ENCODE measurements at places on chromosomes 6 and 20.

DNA sequence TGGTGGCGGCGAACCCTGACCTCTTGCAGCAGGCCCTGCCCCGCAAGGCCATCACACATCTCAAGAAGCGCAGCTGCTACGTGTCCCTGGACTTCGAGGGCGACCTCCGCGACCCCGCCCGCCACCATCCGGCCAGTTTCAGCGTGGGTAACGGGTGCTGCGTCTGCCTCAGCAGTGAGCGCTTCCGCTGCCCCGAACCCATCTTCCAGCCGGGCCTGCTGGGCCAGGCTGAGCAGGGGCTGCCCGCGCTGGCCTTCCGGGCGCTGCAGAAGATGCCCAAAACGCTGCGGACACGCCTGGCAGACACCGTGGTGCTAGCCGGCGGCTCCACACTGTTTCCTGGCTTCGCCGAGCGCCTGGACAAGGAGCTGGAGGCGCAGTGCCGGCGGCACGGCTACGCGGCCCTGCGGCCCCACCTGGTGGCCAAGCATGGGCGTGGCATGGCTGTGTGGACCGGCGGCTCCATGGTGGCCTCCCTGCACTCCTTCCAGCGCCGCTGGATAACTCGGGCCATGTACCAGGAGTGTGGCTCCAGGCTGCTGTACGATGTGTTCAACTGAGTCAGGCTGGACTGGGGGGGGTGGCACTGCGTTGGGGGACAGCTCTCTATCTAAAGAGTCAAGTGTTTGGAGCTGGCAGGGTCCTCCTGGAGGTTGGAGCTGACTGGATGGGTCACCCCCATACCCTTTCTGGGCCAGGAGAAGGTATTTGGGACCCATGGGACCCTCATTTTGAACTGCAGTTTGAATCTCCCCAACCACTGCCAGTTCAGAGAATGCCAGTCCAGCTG, 1.1 kb downstream of the ACTL10 start:
- no peak for DNase-seq

GRCh38 chr6:90464507-90464906, 122.4 kb downstream of the MAP3K7 start:
- no peak for DNase-seq

DNA sequence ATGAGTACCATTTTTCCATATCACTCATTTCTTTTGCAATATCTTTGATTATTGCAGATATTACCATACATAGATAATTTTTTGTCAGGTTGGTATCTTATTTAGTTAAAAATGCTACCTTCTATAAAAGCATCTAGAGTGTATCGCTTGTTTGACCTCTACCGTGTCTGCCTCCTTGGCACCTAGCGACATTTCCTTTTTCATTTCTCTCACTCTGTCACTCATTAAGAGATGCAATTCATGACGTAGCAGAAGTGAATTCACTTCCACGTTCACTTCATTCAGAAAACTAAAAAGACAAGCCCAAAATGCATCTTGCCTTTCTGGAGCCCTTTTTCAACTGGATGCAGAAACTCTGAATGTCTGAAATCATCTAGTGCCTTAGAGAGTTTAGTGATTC, 172.9 kb downstream of the MMS22L start:
- no peak for DNase-seq

DNA sequence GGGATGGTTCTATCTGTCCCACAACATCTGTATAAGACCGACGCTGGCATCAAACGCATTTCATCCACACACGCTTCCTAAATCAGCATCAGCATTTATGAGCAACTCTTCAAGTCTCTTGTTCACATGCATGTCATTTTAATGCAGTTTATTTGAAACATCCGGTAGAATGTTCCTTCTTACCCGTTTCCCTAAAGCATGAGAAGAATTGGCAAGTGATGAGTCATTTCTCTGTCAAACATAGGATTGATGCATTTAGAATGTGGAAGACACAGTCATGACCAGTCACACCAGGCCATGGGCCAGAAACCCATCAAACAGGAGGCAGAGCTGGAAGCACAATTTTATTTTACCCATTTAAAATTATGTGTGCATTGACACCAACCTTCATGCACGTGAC, 122.8 kb downstream of the UST start:
- DNase-seq, result no peak

- DNase-seq, result no peak
Observed at GRCh38 chr20:62624719-62625453, 17.4 kb upstream of the SLCO4A1 start.

- no peak for DNase-seq
Observed at GRCh38 chr6:156980515-156980914, 203.3 kb downstream of the ARID1B start.

DNA sequence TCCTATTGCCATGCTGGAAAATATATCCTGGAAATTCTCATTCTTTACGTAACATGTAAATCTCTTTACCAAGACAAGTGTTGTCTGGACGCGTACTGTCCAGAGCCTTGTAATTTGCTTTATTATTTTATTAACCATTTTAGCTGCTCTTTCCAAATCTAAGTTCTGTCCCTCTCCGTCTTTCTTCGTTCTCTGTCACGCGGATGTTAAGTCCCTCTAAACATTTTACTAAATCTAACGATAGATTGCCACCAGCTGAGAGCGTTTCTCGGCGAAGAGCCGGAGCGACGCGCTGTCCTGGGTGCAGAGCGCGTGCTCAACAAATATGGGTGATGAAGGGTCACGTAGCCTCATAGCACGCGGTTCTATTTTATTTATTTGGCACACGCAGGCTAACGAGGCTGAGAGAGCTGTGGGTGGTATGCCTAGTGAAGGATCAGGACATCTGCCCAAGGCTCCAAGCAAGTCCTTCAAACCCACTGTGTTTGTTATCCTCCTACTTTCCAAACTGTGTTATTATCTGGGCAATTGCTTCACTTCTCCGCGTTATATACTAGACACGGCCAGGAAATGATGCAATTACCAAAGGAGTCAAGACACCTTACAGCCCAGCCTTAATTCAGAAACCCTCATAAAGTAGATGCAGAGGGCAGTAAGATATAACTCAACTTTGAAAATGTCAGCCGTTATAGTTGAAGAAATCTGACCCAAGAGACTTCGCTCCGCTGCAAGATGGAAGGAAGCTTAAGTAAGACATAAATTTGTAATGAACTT, 10.0 kb upstream of the NCOA7 start:
- DNase-seq, result peak; percentile 79

GRCh38 chr6:68637071-68637470, 2.0 kb downstream of the ADGRB3 start:
- DNase-seq, result no peak

GRCh38 chr6:11423072-11423471, 114.5 kb upstream of the TMEM170B start:
- no peak for DNase-seq

GRCh38 chr6:129709196-129709768, 695 bp downstream of the ARHGAP18 start:
- DNase-seq, result peak; percentile 13

- DNase-seq, result peak; percentile 87
Observed at GRCh38 chr6:30626484-30627366, at the start of gene ATAT1. Gene ATAT1 (plus strand): TSS chr6:30626874.

GRCh38 chr6:158020272-158020711, 38.6 kb downstream of the SYNJ2 start:
- no peak for DNase-seq

DNA sequence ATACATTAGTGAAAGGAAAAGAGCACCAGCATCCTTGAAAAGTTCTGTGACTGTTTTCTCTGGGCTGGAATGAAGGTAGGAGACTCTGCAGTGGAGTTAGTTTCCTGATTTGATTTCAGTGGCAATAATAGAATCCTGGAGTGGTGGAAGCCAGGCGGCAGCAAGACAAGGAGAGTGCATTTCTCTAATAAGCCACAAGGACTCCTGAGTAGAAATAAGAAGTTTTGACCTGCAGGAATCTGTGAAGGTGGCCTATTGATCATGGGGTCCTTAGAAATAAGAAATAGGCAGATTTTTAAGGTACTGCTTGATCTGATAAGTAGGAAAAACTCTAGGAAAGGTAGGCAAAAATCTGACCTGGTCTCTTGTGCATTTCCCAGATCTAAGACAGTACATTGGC, 68.4 kb upstream of the ELOVL5 start:
- DNase-seq, result no peak

- no peak for DNase-seq
Observed at GRCh38 chr6:41555326-41556300, 9.4 kb downstream of the FOXP4 start.

GRCh38 chr20:49742948-49743347, 29.3 kb upstream of the B4GALT5 start:
- no peak for DNase-seq

GRCh38 chr6:63714091-63714490, 78.5 kb downstream of the PHF3 start:
- no peak for DNase-seq

- DNase-seq, result no peak
Observed at GRCh38 chr20:57760698-57761412, 51.0 kb upstream of the PMEPA1 start.

- peak; percentile 42 for DNase-seq
Observed at GRCh38 chr6:159608961-159609651, 83.9 kb downstream of the SOD2 start.

DNA sequence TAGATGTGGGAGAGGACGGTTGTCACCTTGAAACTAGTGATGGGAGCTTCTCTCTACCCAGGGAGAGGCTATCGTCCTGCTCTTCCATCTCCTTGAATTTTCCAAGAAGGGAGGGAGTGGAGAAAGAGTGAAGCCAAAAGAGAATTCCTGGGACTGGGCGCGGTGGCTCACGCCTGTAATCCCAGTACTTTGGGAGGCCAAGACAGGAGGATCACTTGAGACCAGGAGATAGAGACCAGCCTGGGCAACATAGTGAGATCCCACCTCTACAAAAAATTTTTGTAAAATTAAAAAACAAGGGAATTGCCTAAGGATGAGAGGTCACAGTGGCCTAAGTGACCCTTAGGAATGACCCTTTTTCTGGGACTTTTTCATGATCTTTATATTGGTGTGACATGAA, 8.8 kb downstream of the MYH7B start:
- DNase-seq, result no peak

DNA sequence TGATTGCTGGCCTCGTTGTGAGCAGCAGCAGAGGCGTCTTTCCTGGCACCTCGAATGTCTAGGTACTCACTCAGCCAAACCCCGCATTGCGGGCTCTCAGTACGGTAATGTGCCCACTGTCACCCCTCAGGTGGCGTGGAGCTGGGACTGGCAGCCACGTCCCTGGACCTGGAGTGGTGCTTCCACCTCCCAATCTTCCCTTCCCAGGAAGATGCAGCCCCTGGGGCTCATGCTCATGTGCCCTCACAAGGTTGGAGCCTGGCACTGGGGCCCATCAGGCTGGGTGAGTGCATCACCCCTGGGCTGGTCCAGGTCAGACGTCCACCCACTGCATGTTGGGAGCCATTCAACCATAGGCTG, 75.7 kb downstream of the TCP11 start:
- no peak for DNase-seq

- DNase-seq, result no peak
Observed at GRCh38 chr6:163356324-163356723, 58.2 kb upstream of the QKI start.

DNA sequence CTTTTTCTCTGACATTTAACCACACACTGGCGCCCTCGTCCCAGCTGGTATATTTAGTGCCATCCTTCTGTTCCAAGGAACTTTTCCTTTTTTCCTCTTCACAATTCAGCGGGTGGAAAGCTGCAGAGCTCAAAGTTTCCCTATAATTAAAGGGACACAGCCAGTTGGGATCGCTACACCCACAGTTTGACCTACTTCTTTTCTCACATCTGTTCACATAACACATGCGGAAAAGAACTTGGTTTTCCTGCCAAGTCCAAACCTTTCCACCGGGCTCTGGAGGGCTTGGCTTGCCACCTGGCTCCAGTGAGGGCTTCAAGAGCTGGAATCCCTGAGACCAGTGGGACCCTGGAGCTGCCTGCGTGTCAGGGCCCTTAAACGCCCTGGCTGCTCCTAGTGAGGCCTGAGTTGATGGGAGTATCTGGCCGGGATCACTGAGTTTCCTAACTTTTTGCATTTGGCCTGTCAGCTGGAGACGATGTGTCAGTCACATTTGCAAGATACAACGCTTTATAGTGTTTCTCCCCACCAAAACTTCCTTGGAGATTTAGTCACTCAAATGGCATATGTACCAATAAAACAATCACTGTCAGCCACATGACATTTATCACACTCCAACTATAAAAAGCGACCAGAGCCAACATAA, 176.0 kb downstream of the SASH1 start:
- no peak for DNase-seq

- DNase-seq, result peak; percentile 14
Observed at GRCh38 chr20:15162079-15162647, 824.8 kb upstream of the FLRT3 start.

GRCh38 chr20:20375862-20376261, 8.0 kb downstream of the INSM1 start:
- DNase-seq, result no peak

GRCh38 chr20:1528811-1529210, 28.7 kb downstream of the SIRPD start:
- DNase-seq, result no peak

DNA sequence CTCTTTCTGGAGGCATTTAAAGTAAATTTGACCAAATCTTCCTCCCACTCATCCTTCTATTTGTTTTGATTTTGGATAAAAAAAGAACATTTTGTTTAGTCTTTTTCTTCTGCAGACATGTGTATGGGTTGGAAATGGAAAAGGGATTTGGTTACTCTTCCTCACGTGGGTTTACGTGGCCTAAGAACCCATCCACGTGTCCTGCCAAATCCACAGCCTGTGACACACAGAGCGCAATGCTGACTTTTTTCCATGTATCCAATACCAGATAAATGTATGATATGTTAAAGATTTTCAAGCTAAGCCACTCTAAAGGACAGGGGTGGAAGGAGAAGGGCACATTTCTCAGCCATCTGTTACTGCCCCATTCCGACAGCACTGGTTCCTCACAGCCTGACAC, 176.5 kb downstream of the COL12A1 start:
- DNase-seq, result no peak

DNA sequence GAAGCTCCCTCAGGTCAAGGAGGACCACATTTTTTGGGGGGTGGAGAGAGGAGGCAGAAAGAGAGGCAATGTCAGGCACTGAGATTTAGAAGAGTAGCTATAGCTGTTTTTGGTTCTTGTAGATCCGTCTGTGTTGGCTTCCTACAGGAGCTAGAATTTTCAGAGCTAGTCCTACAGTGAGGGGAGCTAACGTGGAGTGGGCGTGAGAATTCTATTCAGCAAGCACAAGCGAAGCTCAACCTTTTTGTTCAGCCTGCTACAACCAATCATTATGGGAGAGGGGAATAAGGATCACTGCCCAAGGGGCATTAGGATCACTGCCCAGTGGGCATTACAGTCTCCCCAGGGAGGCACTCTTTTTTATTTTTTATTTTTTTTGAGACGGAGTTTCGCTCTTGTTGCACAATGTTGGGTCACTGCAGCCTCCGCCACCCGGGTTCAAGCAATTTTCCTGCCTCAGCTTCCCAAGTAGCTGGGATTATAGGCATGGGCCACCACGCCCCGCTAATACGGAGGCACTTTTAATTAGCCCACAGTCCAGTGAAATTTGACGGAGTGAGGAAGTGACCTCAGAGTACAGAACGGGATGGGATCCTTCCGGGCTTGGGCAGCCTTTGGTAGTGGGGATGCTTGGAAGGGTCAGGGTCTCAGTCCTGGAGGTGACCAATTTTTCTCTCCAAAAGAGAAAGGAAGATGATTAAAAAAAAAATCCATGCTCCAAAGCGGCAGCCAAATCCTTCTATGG, 1.1 kb upstream of the PANK2 start:
- DNase-seq, result peak; percentile 36

GRCh38 chr6:122154912-122155575, 244.4 kb upstream of the HSF2 start:
- DNase-seq, result no peak

GRCh38 chr6:167659046-167659445, 167.7 kb upstream of the AFDN start:
- DNase-seq, result no peak
